ENCODE measurements at places on chromosomes 12 and 14. TPM values are rescaled to one million over a fixed set of nuclear protein-coding genes. Genes with fewer than 3 reads are reported as not detected.

Gene EML1
- 2.6 TPM for total RNA-seq

Gene TMEM179
- total RNA-seq: not detected

Gene ADGRD1
- 2.0 TPM for total RNA-seq

Gene TNS2
- total RNA-seq: 1.5 TPM

Gene HNF1A
- not detected for total RNA-seq

Gene SMAGP
- 2.1 TPM for total RNA-seq

Gene DBX2
- not detected for total RNA-seq

Gene PRICKLE1
- total RNA-seq: not detected

Gene CRACR2A
- 20.0 TPM for total RNA-seq

Gene IL26
- 1.6 TPM for total RNA-seq

Gene TSPAN8
- not detected for total RNA-seq

Gene EEA1
- total RNA-seq: 17.6 TPM

Gene CLEC2A
- total RNA-seq: not detected

Gene MORN3
- total RNA-seq: 3.2 TPM

Gene PTHLH
- total RNA-seq: not detected

Gene FGF23
- not detected for total RNA-seq

Gene ALX1
- total RNA-seq: not detected

Gene CCNT1
- 102 TPM for total RNA-seq

Gene CLEC9A
- not detected for total RNA-seq

Gene CIROP
- total RNA-seq: not detected

Gene FLVCR2
- 5.9 TPM for total RNA-seq
